ENCODE measurements at places on chromosomes 12 and 14. TPM values are rescaled to one million over a fixed set of nuclear protein-coding genes. Genes with fewer than 3 reads are reported as not detected.

GRCh38 chr12:45473636-45474035 lies 255.9 kb upstream of the ARID2 start:
- no peaks in the 10 kb centered on the region for H3K4me1 ChIP-seq
- H3K27me3 ChIP-seq: no peaks in the 10 kb centered on the region
- DNase-seq: no peak

DNA sequence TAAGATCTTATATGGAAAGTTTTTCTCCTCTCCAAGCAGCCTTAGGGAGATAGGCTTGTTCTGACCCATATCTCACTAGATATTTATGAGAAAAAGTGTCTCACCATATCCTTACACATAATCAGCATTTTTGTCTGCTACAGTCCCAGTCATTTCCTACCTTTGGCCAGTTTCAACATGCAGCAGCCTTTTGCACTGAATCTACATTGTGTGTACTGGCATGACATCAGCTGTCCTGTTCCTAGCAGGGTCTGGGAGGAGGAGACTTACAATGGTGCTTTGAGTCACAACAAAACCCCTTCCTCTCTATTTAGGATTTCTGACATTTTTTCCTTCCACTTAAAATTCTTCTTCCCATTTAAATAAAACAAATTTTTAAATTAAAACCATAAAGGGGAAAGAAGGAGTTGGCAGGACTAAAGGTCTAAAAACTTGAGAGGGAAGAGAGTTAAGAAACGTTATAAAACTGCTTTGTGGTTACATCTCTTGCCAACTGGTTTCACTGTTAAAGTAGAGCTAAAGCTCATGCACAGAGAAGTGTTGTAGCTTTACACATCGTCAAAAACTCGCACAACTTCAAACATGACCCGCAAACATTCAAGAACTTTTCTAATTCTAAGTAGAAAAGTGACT lies 53.3 kb upstream of the CERS5 start:
- peak overlapping the region; percentile 28 for H3K27ac ChIP-seq
- H3K4me3 ChIP-seq: peak overlapping the region; percentile 73
- peaks cover 4% of the 10 kb centered on the region for H3K4me1 ChIP-seq
- H3K27me3 ChIP-seq: no peaks in the 10 kb centered on the region
- H3K36me3 ChIP-seq: no peaks in the 10 kb centered on the region

GRCh38 chr14:31206536-31207286 lies 882 bp downstream of the HECTD1 start:
- H3K4me3 ChIP-seq: peak overlapping the region; percentile 89
- no peaks in the 10 kb centered on the region for H3K27me3 ChIP-seq
- H3K36me3 ChIP-seq: no peaks in the 10 kb centered on the region
- H3K4me1 ChIP-seq: no peaks in the 10 kb centered on the region

- H3K27me3 ChIP-seq: no peaks in the 10 kb centered on the region
- no peak for DNase-seq
- no peaks in the 10 kb centered on the region for H3K36me3 ChIP-seq
- H3K4me1 ChIP-seq: no peaks in the 10 kb centered on the region
- H3K27ac ChIP-seq: no peak overlapping the region
Measured at GRCh38 chr12:6463216-6463615, 7.3 kb downstream of the VAMP1 start.

DNA sequence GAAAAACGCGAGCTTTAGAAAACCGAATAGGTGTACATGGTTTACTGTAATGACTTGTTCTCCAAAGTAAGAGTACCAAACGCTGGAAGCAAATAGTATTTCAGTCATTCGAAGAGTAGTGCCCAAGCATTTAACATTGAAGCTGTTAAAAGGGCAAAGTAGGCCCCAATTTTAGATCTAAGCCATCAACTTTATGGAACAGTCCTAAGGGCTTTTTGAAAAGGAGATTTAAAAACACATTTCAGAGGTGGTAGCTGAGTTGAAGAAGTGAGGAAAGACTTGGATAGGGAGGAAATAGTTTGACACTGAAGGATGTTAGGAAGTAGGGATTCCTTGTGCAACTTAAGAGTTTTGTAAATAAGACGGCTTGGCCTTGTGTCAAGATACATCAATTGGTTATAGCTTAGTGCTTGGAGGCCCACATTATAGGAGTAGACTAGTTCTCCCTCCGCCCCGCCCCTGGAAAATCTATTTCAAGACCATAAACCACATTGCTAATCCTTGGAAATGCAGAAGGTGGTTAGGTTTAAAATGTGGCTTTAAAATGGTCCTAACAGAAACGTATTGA lies 783 bp upstream of the TUBA1B start:
- no peaks in the 10 kb centered on the region for H3K27me3 ChIP-seq
- H3K27ac ChIP-seq: peak overlapping the region; percentile 88
- no peak for DNase-seq
- H3K36me3 ChIP-seq: peaks cover 4% of the 10 kb centered on the region
- no peaks in the 10 kb centered on the region for H3K4me1 ChIP-seq

GRCh38 chr12:89469361-89469760 lies 55.2 kb downstream of the GALNT4 start:
- no peak overlapping the region for H3K27ac ChIP-seq
- H3K27me3 ChIP-seq: no peaks in the 10 kb centered on the region
- H3K36me3 ChIP-seq: no peaks in the 10 kb centered on the region
- no peak overlapping the region for H3K4me3 ChIP-seq
- no peaks in the 10 kb centered on the region for H3K4me1 ChIP-seq

The SLC6A15 gene
- total RNA-seq: 0.55 TPM

DNA sequence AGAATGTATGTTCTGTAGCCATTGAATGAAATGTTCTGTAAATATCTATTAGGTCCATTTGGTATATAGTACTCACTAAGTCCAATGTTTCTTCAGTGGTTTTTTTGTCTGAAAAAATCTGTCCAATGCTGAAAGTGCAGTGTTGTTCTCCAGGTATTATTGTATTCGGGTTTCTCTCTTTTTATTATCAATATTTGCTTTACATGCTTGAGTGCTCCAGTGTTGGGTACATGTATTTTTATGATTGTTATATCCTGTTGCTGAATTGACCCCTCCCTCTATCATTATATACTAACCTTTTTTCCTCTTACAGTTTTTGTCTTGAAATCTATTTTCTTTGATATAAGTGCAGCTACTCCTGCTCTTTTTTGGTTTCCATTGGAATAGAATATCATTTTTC lies 382.2 kb downstream of the CCER1 start:
- DNase-seq: no peak
- no peak overlapping the region for H3K27ac ChIP-seq
- no peaks in the 10 kb centered on the region for H3K27me3 ChIP-seq
- H3K36me3 ChIP-seq: no peaks in the 10 kb centered on the region

- H3K36me3 ChIP-seq: no peaks in the 10 kb centered on the region
Measured at GRCh38 chr12:95107362-95107761, 33.9 kb upstream of the NR2C1 start.

DNA sequence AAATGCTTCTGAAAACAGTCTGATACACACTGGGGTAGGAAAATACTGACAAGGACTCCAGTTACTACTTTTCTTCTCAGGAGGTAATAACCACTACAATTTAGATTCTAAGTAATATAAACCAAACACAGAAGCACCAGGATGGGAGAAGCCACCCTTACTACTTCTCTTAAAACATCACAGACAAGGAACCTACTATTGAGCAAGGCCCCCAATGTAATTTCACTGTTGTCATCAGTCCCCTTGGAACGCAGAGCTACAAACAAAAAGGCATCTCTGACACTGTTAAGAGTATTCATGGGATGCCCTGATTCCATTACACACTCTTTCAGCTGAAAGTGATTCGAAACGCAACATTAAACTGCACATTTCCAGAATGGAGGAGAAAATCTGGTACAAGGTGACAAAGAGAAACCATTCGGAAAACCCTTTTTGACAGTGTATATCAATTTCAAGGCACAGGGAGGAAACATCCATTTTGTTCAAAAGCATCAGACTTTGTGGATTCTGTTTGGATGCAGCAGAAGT lies 185.9 kb downstream of the PPM1H start:
- no peaks in the 10 kb centered on the region for H3K27me3 ChIP-seq
- H3K4me3 ChIP-seq: no peak overlapping the region
- no peak overlapping the region for H3K27ac ChIP-seq

DNA sequence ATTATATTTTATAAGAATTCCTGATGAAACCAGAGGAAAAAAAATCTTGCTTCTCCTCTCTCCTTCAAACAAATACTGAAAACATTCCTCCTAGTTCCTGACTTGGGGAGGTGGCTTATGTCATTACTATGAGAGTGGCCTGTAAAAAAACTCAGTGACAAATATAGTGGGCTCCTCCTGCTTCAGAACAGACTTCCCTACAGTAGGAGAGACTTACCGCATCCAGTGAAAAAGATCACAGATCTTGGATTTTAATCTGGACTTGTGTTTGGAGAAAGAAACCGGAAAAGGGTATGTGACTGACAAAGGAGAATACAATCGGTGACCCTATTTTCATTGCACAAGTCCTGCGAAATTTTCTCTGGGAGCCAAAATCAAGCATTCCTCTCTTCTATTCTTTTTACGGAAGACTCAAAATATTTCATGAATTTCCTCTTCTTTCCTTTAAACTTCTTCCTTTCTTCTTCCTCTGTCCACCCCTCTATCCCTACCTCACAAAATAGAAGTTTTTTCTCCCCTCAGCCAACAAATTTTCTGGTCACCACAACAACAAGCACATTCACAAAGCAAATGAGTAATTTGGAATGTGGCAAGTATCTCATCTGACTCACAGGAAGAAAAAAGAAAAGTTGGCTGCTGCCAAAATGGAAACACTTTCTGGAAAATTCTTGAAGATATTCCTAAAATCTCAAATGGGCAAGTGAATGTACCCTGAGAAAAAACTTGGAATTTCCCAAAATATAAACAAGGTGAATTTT lies 185.1 kb upstream of the CDKN3 start:
- H3K4me1 ChIP-seq: no peaks in the 10 kb centered on the region
- H3K4me3 ChIP-seq: no peak overlapping the region
- H3K36me3 ChIP-seq: no peaks in the 10 kb centered on the region
- H3K27ac ChIP-seq: peak overlapping the region; percentile 28
- DNase-seq: no peak

- H3K36me3 ChIP-seq: no peaks in the 10 kb centered on the region
- no peaks in the 10 kb centered on the region for H3K27me3 ChIP-seq
- no peak for DNase-seq
- no peak overlapping the region for H3K27ac ChIP-seq
- H3K4me3 ChIP-seq: no peak overlapping the region
Measured at GRCh38 chr12:68432622-68433021, 100.5 kb upstream of the MDM1 start.

GRCh38 chr14:58054100-58054499 lies 97.9 kb downstream of the ARMH4 start:
- no peaks in the 10 kb centered on the region for H3K4me1 ChIP-seq
- H3K36me3 ChIP-seq: no peaks in the 10 kb centered on the region
- no peak overlapping the region for H3K4me3 ChIP-seq
- DNase-seq: no peak

Data from aorta (tissue), 5 donors.